ENCODE measurements at places on chromosomes 1 and 21. TPM values are rescaled to one million over a fixed set of nuclear protein-coding genes. Genes with fewer than 3 reads are reported as not detected.

DNA sequence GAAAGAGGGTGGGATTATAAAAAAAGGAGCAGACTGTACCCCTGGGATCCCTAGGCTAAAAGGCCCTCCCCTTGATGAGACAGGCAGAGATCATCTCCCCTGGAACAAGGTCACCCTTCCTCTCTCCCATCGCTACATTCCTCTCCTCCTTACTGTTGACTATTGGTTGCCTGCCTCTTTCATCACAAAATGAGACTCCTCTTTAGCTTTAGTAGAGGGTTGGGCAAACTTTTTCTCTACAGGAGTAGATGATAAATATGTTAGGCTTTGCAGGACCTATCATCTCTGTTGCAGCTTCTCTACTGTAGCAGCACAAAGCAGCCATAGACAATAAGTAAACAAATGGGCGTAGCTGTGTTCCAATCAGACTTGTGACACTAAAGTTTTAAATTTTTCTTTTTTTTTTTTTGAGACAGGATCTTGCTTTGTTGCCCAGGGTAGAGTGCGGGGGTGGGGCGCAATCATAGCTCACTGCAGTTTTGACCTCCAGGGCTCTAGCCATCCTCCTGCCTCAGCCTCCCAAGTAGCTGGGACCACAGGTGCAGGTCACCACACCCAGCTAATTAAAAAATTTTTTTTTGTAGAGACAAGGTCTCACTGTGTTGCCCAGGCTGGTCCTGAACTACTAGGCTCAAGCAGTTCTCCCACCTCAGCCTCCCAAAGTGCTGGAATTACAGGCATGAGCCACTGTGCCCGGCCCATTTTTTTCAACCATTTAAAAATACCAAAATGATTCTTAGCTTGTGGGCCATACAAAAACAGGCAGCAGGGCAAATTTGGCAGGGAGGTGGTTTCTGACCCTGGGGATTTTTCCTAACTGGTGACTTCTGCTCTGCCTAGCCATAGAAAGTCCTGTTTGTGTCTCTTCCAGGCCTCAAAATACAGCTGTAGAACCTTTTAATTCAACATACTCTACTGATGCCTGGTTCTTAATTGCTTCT is 15.1 kb downstream of the MCL1 start:
- H3K27me3 ChIP-seq: no peaks in the 10 kb centered on the region
- H3K27ac ChIP-seq: peak overlapping the region; percentile 99
- H3K4me1 ChIP-seq: peaks cover 72% of the 10 kb centered on the region
- H3K36me3 ChIP-seq: no peaks in the 10 kb centered on the region

DNA sequence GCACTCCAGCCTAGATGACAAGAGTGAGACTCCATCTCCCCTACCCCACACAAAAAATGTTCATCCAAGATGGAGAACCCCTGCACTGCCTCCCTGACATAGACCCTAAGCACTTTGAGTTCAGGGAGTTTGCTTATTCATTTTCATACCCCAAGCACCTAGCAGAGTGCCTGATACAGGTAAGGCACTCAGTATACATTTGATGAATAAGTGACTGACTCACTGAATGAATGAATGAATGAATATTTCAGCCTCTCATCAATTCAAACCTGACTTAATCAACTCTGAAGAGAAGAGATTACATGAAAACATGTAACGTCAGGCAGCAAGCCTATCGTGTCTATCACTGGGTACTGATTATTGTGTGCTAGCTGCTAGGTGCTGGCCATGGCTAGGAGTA is 121.3 kb upstream of the GADD45A start:
- no peaks in the 10 kb centered on the region for H3K27me3 ChIP-seq
- H3K36me3 ChIP-seq: no peaks in the 10 kb centered on the region
- no peak overlapping the region for H3K4me3 ChIP-seq
- no peak overlapping the region for H3K27ac ChIP-seq
- no peak for DNase-seq
- no peaks in the 10 kb centered on the region for H3K4me1 ChIP-seq

BLACAT1 gene
- 0.48 TPM for total RNA-seq

OR6K3 gene
- not detected for total RNA-seq

- no peaks in the 10 kb centered on the region for H3K36me3 ChIP-seq
- H3K27me3 ChIP-seq: no peaks in the 10 kb centered on the region
- H3K4me3 ChIP-seq: no peak overlapping the region
- DNase-seq: no peak
- H3K4me1 ChIP-seq: no peaks in the 10 kb centered on the region
These were observed 116.4 kb upstream of the COP1 start for GRCh38 chr1:176323472-176323871.

- H3K27me3 ChIP-seq: no peaks in the 10 kb centered on the region
- no peak for DNase-seq
- H3K27ac ChIP-seq: no peak overlapping the region
- H3K36me3 ChIP-seq: no peaks in the 10 kb centered on the region
- no peak overlapping the region for H3K4me3 ChIP-seq
- H3K4me1 ChIP-seq: no peaks in the 10 kb centered on the region
These were observed 102.7 kb upstream of the CD55 start for GRCh38 chr1:207218512-207219362.

LAX1 gene
- not detected for total RNA-seq

GRCh38 chr1:1943834-1944570 is 24.9 kb upstream of the TMEM52 start:
- no peak overlapping the region for H3K4me3 ChIP-seq
- H3K36me3 ChIP-seq: no peaks in the 10 kb centered on the region
- DNase-seq: peak; percentile 78
- no peak overlapping the region for H3K27ac ChIP-seq
- no peaks in the 10 kb centered on the region for H3K27me3 ChIP-seq
- no peaks in the 10 kb centered on the region for H3K4me1 ChIP-seq

MPL gene
- not detected for total RNA-seq

GRCh38 chr21:18722193-18722592 is 318.6 kb upstream of the TMPRSS15 start:
- H3K4me3 ChIP-seq: no peak overlapping the region
- no peak for DNase-seq
- H3K27ac ChIP-seq: no peak overlapping the region
- H3K4me1 ChIP-seq: no peaks in the 10 kb centered on the region
- no peaks in the 10 kb centered on the region for H3K27me3 ChIP-seq

- H3K27me3 ChIP-seq: no peaks in the 10 kb centered on the region
- no peak overlapping the region for H3K4me3 ChIP-seq
- H3K36me3 ChIP-seq: no peaks in the 10 kb centered on the region
- H3K27ac ChIP-seq: no peak overlapping the region
These were observed 321.8 kb downstream of the ZP4 start for GRCh38 chr1:237568955-237569354.

- no peak overlapping the region for H3K27ac ChIP-seq
- H3K4me1 ChIP-seq: no peaks in the 10 kb centered on the region
- H3K27me3 ChIP-seq: no peaks in the 10 kb centered on the region
- H3K36me3 ChIP-seq: no peaks in the 10 kb centered on the region
- no peak for DNase-seq
These were observed 396.2 kb upstream of the DUSP10 start for GRCh38 chr1:222138095-222138494.

GRCh38 chr1:203028784-203029553 is 2.7 kb downstream of the PPFIA4 start:
- DNase-seq: no peak
- peaks cover 15% of the 10 kb centered on the region for H3K27me3 ChIP-seq
- no peak overlapping the region for H3K27ac ChIP-seq
- H3K4me1 ChIP-seq: peaks cover 10% of the 10 kb centered on the region

GRCh38 chr1:62689524-62689923 is 1.3 kb upstream of the DOCK7 start:
- peak overlapping the region; percentile 86 for H3K27ac ChIP-seq
- no peaks in the 10 kb centered on the region for H3K36me3 ChIP-seq
- H3K4me1 ChIP-seq: peaks cover 39% of the 10 kb centered on the region
- no peaks in the 10 kb centered on the region for H3K27me3 ChIP-seq
